ENCODE measurements at places on chromosomes 3 and 15.

GRCh38 chr3:36919439-36920160, 25.3 kb downstream of the TRANK1 start:
- DNase-seq, result no peak

DNA sequence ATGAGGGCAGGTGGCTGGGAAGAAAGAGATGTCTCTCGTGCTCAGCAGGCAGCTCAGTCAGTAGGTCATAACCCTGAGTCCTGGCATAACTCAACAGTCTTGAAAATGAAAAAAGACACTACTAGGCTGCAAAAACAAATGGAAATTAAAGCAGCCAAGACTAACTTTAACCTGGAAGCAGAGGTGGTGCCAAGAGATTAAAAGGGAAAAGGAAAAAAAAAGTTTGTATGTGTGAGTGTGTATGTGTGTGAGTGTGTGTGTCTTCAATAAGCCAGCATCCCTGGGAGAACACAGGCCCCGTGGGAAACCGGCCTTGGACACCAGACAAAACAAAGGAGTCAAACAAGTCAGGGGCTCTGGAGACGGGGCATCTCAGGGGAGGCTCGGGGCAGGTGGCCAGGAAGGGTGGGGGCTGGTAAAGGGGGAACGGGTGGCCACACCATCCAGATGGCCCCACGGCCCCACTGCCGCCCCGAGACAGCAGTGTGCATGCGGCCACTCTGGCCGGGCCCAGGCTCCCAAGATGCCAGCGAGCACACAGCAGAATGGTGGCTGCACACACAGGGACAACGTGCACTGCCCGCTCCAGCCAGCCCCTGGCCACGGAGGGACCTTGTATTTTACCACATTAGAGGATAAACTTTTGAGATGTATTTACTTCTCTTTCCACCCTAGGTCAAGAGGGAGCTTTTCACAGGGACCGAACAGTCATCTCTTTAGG, 23.8 kb downstream of the CYFIP1 start:
- DNase-seq, result no peak

DNA sequence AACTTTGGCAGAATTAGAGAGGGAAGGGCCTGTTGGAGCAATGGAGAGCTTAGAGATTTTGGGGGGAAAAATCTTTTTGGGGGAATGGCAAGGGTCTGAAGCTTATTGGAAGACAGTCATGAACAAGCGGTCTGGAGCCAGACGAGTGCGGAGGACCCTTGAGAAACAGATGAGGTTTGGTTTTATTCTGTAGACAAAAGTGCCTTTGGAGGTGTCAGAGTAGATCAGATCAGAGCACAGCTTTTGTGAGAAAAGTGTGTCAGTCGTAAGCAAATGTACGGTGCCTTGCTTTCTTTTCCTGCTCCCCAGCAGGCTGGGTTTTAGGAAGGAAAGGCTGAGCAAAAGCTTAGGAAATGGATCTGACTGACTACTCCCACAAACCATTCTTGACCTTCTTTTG, 236.8 kb upstream of the TPRG1 start:
- DNase-seq, result no peak

GRCh38 chr3:36259580-36259979, 120.7 kb upstream of the STAC start:
- DNase-seq, result no peak

DNA sequence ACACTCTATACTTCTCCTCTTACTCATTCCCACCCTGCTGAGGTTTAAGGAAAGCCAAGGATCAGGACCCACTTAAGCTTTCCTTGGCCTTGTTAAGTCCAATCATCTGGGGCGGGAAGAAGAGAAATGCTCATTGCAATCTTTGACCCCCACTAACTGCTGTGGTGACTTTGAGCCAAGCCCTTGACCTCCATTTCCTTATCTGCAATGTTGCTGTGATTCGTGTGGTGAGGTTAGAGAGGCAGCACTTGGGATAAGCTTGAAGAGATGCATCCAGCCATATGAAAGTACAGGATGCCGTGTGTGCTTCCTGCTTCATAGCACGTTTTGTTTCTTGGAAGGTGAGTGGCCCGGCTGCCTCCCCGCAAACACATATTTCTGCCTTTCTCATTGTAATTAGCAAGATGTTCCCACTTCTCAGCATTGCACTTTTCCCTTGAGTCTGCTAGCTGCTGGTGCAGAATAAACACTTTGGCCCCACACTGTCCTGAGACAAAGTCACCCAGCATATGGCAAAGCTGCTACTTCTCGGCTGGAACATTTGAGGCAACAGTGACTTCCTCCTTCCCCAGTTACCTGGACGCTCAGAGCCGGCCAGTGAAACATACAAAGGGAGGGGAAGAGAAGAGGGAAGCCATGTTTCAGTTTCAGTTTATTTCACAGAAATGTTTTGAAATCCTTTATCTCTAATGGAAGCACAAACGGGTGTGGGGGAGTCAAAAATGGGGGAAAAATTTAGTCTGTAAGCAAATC, 10.5 kb upstream of the NUDT16 start:
- no peak for DNase-seq

GRCh38 chr3:99962703-99963102, 145.0 kb downstream of the CMSS1 start:
- no peak for DNase-seq

DNA sequence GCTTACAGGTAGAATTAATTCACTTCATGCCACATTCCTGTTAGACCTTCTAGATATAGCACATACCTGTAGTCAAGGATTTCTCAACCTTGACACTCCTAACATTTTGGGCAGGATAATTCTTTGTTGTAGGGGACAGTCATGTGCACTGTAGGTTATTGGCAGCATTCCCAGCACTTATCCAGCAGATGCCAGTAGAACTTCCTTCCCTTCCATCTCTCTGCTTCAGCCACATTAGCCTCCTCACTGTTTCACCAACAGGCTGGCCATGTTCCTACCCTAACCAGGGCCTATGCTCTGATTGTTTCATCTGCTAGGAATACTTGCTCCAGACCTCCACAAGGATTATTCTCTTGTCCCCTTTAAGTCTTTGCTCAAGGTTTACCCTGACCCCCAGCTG, 68.0 kb upstream of the STAC start:
- no peak for DNase-seq

DNA sequence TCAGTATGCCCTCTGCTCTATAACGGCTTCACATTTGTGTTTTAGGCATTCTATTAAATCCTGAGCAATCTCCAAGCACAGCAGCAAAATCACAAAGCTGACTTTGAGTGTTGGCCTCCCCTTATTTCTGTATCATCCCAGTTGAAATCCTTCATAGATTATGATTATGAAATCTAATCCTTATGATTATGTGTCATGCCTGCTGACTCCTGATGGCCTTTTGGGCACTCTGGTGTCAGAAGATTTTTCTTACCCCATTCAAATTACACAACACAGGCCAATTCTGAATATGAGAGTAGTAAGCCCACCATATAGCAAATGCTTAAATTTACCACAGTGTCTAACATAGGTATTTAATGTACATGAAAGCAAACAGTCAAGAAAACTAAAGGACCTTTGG, 34.3 kb downstream of the CDV3 start:
- DNase-seq, result no peak

DNA sequence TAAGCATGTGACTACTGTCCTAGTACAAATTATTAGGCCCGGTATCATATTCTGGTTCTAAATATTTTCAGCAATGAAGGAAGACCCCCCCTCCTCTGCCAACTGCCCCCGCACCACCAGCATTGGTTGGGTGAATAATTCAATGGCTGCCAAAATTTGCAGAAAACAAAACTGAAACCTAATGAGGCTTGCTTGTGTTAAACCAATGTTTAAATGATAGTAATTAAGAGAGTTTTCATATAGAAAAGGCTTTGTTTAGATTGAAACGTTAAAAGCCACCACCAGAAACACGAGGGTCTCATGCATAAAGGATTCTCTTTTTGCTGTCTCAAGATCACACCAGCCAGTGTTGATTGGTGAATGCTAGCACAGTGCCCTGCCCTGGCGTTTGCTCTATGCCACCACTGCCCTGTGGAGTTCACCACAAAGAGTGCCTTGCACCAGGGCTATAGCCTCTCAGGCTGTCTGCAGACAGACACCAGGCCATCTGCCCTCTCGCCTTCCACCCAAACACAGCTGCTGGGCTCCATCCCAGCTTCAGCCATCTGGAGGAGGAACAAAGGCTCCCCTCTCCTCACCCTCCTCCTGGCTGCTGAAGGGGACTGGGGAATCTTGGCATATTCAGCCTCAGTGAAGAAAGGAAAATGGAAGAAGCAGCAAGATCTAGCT, 200.3 kb upstream of the PFN2 start:
- no peak for DNase-seq

- DNase-seq, result no peak
Measured at GRCh38 chr3:141129049-141129448, 77.9 kb downstream of the SPSB4 start.

DNA sequence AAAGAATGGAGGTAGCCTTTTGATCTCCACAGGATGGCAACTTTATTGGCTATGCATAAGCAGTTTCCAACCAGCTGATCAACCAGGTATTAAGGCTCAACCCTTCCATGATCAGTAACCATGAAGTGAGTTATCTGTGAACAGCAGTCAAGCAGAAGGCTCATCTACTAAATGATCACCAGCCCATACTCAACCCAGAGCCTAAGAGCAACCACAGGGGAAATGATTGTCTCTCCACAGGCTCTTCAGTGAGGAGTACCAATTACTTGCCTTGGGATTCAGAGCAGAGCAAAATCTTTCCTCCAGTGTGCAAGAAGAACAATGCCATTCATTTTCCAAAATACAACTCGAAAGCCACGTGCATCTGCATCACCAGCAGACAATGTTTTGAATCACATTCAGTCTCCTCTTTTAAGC, 754.8 kb downstream of the ROBO1 start:
- no peak for DNase-seq

DNA sequence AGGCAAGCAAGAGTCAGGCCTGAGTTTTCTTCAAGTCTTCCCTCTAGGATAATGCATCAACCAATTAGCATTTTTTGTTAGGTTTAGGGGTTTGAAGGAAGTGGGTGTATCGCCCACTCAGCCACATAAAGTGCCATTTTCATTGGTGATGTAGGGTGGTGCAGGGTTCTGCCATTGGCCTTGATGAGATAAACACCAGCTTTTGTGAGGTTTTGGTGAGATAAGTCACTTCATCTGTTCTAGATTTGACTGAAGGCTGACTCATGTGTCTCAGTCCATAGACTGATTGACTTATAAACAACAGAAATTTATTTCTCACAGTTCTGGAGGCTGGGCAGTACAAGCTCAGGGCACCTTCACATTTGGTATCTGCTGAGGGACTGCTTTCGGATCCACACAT, 84.5 kb upstream of the C3orf80 start:
- no peak for DNase-seq

- DNase-seq, result no peak
Measured at GRCh38 chr15:37691911-37692310, 242.5 kb upstream of the TMCO5A start.

- no peak for DNase-seq
Measured at GRCh38 chr3:27633224-27633545, 88.9 kb downstream of the EOMES start.

DNA sequence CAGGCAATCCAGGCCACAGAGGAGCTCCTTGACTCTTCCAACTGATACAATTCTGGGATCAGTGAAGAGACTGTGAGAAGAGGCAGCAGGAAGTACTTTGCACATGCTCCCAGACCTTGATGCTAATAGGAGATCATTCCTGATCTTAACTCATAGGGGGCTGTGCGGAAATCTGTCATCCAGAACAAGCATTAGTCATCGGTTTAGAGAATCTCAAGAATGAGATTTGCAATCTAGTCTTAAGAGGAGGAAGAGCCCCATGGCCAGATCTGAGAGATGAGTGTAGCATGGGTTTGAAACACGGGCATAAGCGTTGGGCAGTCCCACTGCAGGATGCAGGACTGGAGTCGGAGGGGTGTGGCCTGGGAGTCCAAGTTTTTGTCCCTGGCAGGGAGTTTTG, 1081.1 kb downstream of the NAALADL2 start:
- no peak for DNase-seq

GRCh38 chr3:118945834-118946233, 88.8 kb downstream of the IGSF11 start:
- DNase-seq, result no peak

DNA sequence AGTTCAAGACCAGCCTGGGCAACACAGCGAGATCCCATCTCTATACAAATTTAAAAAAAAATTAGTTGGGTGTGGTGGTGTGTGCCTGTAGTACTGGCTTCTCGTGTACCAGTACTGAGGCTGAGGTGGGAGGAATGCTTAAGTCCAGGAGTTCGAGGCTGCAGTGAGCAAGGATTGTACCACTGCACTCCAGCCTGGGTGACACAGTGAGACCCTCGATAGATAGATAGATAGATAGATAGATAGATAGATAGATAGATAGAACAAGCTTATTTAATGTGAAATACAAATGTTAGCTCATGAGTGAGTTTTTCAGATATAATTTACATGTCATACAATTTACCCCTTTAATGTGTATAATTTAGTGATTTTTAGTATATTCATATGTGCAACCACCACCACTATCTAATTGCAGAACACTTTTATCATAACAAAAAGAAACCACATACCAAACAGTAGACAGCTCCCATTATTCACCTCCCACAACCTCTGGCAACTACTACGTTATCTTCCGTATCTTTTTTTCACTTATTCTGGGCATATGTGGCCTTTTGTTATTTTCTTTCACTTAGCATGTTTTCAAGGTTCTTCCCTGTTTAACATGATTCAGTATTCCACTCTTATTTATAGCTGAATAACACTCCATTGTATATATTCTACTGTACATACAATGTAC, 13.1 kb upstream of the PRRT3 start:
- no peak for DNase-seq

DNA sequence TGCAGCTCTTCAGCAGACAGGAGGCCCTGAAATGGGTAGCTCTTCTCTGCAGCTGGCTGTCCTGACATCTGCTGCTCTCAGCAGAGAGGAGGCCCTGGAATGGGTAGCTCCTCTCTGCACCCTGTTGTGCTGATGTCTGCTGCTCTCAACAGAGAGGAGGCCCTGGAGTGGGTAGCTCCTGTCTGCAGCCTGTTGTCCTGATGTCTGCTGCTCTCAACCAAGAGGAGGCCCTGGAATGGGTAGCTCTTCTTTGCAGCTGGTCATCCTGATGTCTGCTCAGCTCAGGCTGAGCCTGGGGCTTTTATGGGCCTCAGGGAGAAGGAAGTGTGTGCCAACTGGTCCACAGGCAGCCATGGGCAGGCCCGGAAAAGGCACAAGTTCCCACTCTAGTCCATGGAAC, 66.6 kb downstream of the PIK3CB start:
- DNase-seq, result no peak

DNA sequence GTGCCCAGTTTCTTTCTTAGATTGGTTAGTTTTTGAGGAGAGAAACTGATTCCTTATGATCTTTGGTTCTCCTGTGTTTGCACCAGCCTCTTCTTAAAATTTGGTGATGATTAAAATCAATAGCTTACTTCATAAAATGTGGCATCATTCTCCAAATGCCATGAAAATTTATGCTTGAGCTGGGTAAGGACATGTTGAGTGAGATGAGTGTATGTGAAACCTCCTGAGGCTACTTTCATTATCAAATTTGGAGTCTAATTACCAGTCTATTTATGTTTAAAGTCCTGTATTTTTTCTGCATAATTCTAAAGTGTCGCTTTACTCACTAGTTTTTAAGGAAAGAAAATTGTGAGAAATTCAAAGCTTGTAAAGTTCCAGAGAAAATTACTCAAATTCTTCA, 102.1 kb downstream of the DIPK2A start:
- no peak for DNase-seq
